CD4-positive, alpha-beta T cell (primary cell): ENCODE measurements at places on chromosomes 4 and X. TPM values are rescaled to one million over a fixed set of nuclear protein-coding genes. Genes with fewer than 3 reads are reported as not detected.

GRCh38 chr4:82678051-82678450 is 116.3 kb upstream of the TMEM150C start:
- H3K36me3 ChIP-seq = no peaks in the 10 kb centered on the region
- no peak overlapping the region for H3K4me3 ChIP-seq
- no peak overlapping the region for H3K27ac ChIP-seq
- no peak for DNase-seq
- peaks cover 4% of the 10 kb centered on the region for H3K27me3 ChIP-seq

DNA sequence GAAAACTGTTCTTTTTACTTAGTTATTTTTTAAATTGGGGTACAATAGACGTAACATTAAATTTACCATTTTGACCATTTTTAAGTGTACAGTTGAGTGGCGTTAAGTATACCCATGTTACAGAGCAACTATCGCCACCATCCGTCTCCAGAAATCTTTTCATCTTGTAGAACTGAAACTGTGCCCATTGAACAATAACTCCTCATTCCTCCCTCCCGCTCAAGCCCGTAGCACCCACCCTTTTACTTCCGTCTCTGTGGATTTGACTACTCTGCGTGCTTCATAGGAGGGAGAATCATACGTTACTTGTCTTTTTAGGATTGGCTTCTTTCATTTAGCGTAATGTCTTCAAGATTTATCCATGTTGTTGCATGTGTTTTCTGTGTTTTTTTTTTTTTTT is 55.3 kb downstream of the TMEM131L start:
- no peaks in the 10 kb centered on the region for H3K27me3 ChIP-seq
- DNase-seq = peak; percentile 25
- H3K4me3 ChIP-seq = peak overlapping the region; percentile 28
- peaks cover 91% of the 10 kb centered on the region for H3K4me1 ChIP-seq
- H3K36me3 ChIP-seq = peaks cover 19% of the 10 kb centered on the region
- peak overlapping the region; percentile 81 for H3K27ac ChIP-seq

GRCh38 chr4:146273204-146273901 is 59.0 kb downstream of the REELD1 start:
- no peaks in the 10 kb centered on the region for H3K36me3 ChIP-seq
- H3K4me3 ChIP-seq = no peak overlapping the region
- H3K27ac ChIP-seq = no peak overlapping the region
- no peaks in the 10 kb centered on the region for H3K27me3 ChIP-seq
- no peak for DNase-seq
- no peaks in the 10 kb centered on the region for H3K4me1 ChIP-seq

AMTN gene
- not detected for total RNA-seq

FRMPD4 gene
- not detected for total RNA-seq

EPGN gene
- 5.9 TPM for total RNA-seq
